ENCODE measurements at places on chromosomes 13 and 19.
A peak's percentile ranks its signal among the peaks of the same experiment; 100 is the strongest.

DNA sequence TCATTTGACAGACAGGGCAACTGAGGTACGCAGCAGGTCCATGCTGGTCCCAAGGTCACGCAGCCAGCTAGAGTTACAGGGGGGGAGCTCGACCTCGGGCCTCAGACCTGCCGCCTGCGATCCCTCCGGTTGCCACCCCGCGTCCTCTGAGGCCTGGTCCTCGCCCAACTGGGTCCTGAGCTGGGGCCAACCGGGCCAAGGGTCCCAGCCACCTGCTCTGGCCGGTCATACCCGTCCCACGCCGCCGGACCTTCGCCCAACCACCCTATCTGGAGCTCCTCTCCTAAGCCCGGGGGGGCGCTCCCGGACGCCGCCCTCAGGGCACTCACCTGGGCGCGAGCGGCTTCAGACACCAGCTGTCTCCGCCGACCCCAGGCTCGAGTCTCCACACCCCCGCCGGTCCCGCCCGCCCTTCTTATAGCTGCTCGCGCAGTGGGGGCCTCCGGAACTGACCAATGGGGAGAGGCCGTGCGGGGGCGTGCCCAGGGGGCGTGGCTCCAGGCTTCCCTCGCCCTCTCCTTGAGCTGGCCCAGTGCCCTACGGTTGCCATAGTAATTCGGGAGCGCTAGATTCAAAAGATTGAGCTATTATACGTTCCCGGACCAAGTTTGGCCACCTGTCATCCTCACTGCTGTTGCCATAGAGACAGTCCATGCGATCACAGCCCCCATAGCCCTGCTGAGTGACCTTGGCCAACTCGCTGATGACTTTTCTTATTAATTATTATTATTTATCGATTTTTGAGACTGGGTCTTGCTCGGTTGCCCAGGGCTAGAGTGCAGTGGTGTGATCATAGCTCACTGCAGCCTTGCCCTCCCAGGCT is at the start of gene PLIN5:
TSS of gene PLIN5 (minus strand) at position 389 of the 823 bp plus-strand sequence. CDS start 1,150 bp downstream, outside the sequence.
- no peak for DNase-seq

GRCh38 chr19:32421589-32422361 is 16.2 kb downstream of the DPY19L3 start:
- no peak for DNase-seq

DNA sequence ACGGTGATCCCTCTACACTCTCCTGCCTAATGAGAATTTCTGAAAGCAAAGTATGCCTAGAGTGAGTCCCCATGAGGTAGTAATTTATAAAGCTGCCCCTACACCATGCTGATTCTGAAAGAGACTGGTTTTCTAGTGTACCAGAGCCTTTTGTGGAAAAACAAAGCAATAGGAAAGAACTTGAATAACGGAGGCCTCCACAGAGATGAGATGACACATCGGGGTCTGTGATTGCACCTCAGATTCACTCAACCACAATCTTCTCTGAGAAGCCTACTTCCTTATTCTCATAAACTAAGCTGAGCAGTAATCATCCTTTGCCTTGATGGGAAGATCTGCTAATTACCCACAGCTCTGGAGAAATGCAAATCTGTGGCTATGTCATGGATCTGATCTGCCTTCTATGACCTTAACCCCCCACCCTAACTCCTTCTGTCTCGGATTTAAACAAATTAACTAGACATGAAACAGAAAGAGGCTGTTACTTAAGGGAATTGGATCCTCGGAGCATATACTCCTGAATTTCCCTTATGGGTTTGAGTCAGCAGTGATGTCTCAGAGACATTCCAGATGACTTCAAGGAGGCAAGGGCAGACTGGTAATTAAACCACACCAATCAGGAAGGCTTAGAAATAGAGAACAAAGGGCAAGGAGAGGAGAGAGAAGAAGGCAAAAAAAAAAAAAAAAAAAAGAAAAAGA is 128.0 kb downstream of the DCT start:
- no peak for DNase-seq

DNA sequence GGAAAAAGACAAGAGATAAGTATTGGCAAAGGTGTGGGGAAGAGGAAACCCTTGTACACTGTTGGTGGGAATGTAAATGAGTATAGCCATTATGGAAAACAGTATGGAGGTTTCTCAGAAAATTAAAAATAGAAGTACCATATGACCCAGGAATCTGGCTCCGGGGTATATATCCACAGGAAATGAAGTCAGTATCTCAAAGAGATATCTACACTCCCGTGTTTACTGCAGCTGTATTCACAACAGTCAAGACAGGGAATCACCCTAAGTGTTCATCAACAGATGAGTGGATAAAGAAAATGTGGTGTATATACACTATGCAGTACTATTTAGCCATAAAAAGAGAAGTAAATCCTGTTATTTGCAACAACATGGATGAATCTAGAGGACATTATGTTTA is 13.5 kb downstream of the KCTD12 start:
- DNase-seq = no peak

- peak; percentile 14 for DNase-seq
Observed at GRCh38 chr19:52453324-52454094, at the start of gene ZNF578. Gene ZNF578 (plus strand): TSS chr19:52453553. CDS start chr19:52501846, 48,293 bp downstream.

DNA sequence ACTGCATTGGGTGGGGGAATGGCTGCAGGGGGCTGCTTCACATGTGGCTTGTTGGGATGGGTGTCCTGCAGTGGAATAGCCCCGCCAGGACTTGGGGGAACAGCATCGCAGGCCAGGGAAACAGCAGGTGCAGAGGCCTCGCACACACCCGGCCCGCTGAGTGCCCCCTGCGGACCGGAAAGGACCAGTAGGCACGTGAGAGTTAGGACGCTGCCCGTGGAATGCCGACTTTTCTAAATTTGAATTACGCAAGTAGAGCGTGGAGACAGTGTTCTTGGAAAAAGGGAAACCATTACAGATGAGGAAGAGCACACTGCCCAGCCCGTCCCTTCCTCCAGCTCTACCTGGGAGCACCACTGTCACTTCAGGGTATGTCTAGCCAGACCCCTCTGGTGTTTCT is 11.5 kb downstream of the DNM2 start:
- no peak for DNase-seq

DNA sequence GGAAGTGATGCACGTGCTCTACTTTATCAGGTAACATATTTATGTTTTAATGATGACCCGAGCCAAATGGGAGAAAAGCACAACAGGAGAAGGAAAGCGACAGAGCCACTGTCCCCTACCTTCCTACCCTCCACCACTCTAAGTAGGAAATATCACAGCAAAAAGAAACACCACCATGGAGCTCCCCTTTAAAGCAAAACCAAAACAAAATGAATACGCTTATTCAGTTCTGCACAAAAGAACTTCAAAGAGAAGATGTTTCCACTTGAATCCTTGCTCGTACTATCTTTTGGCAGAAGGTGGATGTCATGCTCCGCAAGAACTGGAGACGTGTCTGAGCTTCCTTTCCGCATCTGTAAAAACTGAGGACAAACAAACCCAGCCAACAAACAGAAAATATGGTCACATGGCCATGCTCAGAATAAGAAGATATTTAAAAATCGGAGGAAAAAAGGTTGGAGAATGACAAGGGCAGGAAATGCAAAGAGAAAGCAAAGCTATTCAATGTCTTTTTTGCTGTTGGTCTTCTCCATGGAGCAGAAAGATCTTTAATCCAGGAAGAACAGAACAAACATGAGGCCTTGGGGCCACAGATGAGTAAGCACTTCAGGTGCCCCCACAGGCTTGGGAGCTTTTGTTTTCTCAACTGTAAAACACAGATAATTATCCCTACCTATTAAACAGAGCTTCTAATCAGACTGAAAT is 19.5 kb downstream of the N4BP2L1 start:
- no peak for DNase-seq

GRCh38 chr19:41646589-41647204 is 19.8 kb upstream of the CEACAM4 start:
- no peak for DNase-seq

- no peak for DNase-seq
Observed at GRCh38 chr13:109647053-109647452, 139.3 kb downstream of the IRS2 start.

GRCh38 chr13:101149735-101150384 is 266.4 kb downstream of the NALCN start:
- no peak for DNase-seq

DNA sequence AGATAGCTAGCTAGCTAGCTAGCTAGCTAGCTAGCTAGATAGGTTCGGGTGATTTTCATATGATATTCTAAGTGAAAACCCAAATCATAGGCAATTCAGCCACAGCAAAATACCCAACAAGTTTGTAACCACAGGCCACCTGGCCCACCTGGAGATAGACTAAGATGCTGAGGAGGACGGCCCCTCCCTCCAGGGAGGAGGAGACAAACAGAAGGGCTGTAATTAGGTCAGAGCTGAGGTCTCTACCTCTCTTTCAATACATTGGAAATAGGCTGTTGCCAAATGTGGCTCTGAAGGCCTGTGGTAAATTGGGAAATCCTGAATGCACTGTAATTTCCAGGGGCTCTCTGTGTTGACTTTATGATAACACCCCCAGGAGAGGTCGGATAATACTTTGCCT is 382.2 kb downstream of the FGF9 start:
- no peak for DNase-seq

DNA sequence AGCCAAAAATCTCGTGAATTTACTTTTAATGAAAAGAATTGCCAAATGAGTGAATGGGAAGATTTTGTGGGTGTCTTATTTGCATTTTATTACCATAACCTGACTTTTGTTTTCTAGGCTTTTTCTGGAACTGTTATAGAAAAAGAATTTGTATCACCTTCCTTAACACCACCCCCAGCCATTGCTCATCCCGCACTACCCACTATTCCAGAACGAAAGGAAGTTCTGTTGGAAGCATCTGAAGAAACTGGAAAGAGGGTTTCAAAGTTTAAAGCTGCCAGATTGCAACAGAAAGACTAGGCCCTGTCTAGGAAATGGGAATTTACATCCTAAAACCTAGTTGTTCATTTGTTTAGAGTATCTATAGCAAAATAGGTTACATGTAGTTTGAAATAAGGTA is 72.7 kb downstream of the URI1 start:
- no peak for DNase-seq

DNA sequence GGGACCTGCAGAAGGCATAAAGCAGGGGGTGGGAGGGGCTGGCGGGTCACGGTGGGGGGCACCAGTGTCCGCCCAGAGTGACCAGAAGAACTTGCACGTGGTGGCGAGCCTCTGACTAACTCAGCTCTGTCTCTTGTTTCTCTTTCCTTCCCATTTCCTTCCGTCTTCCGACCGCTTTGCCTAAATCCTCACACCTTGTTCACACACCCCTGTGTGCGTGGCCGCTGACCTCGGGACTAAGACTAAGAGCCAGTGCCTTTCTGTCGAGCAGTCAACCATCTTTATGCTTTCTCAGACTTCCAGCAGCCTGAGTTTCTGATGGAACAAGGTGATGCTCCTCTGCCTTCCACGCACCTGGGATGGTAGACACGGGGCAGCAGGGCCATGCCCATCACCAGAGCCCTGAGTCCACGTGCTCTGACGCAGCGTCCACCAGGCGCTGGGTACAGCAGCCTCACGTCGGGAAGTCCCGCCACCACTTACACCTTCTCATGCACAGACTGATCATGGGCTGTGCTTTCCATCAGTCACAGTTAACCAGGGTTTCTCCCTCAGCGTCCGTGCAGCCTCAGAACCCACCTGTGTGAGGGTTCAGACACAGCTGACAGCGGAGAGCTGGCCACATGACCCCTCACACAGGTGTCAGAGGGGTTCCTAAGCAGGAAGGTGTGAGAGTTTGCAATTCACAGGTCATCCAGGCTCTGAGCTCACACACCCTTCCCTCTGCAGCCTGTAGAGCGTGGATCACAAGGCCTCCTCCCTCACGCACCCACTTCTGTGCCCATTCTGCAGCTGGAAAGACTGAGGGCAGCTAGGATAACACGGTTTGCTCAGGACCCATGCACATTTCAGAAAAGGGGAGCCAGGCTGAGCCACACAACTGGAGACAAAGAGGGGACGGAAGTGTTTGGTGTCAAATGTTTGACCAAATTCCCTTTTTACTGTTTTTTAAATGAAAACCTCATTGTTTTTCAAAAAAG is 90.7 kb upstream of the MCF2L start:
- no peak for DNase-seq

DNA sequence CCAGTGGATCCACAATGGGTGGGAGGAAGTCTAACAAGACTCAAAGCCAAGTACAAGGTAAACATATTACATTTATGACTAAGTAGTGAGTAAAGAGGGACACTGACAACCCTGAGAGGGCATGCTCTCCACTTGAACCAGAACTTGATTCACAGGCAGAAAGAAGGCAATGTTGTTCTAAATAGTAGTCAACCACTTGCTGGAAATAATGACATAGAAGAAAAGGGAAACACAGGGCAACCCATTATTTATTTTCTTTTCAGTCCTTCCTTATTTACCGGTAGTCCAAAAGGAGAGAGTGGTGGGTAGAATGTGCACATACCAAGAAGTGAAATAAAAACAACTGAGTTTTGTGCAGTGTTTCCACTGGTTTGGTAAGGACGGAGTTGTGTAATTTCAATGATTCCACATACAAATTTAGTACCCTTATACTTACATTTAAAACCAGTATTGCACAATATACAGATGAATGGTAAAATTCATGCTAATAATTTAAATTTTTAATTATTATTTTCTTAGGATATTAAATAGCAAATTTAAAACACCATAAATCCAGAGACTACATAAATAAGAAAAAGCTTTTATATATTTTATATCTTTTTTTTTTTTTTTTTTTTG is 65.9 kb downstream of the ENOX1 start:
- DNase-seq = no peak

DNA sequence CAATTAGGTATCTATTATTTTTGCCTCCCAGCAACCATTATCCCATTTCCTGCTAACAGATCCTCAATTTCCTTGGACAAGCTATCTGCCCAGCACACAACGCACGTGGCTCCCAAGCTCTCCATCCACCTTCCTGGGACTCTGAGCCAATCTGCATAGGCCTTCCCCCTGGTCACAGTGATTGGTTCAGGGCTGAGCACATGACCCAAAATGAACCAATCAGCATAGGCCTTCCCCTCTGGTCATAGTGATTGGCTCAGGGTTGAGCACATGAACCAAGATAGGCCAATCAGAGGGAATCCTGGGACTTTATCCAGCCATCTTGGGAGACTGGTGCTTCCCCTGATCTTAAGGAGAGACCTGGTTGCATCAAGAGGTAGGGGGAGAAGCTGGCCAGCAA is 5.8 kb downstream of the CPAMD8 start:
- DNase-seq = no peak

GRCh38 chr13:73421310-73421912 is 362.6 kb downstream of the KLF5 start:
- DNase-seq = no peak

GRCh38 chr19:11737964-11738745 is 591 bp downstream of the ZNF823 start:
- DNase-seq = peak; percentile 2

DNA sequence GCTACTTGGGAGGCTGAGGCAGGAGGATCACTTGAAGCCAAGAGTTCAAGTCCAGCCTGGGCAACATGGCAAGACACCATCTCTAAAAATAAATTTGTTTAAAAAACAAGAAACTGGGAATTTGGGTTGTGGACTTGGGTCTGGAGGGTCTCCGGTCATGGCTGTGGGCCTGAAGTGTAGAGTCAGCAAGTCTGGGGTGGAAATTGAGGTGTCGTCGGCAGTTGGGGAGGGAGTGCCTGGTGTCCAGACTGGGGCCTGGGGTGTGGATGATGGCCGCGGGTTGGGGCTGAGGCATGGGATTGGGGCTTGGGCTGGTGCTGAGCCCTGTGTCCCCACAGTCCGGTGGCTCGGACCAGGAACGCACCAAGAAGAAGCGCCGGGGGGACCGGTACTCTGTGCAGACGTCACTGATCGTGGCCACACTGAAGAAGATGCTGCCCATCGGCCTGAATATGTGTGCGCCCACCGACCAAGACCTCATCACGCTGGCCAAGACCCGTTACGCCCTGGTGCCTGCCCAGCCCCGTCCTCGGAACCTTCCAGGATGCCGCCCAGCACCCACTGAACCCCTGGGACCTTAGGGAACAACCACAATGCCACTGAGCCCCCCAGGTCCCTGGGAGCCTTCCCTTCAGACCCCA is 91.6 kb downstream of the RYR1 start:
- no peak for DNase-seq

Measured in T-helper 22 cell (primary cell).